BJ (cell line): ENCODE measurements at places on chromosomes 3 and 15.

- no peak for DNase-seq
These were observed 499 bp downstream of the RABL3 start for GRCh38 chr3:120741837-120742197.

DNA sequence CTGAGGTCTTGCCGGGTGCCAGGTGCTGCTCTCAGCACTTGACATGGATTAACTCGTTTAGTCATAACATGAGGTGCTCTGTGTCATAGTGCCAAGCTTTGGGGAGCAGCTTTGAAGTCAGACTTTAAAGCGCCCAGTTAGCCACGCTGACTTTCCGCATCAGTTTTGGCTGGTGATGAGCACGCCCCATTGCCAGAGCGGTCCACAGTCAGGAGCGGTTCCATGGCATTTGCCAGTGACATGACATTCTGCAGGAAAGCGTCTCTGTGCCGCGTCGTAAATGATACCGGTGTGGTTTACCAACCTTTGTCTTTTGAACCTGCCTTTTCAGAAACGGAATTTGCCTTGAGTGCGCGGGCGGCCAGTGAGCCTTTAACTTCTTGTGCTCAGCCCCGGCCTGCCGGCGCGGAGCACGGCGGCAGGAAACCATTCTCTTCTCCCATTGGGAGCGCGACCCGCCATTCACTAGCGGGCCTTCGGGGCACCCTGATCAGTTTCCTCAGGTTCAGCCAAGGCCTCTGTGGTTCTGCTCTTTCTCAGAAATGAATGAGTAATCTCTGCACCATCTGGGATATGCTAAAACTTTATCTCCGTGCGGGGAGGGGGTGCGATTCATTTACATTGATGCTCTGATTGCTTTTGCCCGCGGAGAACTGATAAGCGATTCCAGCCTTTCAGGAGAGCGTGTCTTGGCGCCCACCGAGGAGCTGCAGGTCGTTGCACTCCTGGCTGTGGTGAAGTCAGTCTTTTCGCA is 1.7 kb upstream of the SLC2A2 start:
- peak; percentile 49 for DNase-seq

DNA sequence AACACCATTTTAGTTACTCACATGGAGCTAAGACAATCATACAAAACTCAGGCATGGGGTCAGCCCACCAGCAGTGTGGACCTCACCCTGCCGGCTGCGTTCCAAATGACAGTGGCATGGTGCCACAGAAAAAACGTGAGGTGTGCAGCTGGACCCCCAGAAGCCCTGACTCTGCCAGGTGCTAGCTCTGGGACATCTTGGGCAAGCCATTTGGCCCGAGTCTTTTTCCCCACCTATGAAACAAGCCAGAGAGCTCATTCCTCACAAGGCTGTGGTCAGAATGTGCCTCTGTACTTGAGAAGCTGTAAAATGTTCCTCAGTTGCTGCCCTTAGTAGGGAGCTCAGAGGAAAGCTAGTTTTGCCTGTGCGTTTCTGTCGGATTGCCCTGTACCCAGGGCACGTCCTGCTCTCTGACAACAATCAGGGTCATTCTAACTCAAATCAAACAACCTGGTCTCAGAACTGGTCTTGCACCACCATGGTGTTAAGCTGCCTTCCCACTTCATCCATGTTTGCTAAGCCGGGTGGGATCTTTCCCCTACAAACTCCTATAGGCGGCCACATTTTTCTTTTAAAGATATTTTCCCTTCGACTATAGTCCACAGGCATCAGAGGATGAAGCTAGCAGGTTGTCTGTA is 44.9 kb downstream of the LIPC start:
- no peak for DNase-seq

GRCh38 chr15:65916041-65916663 is 46.9 kb downstream of the RAB11A start:
- DNase-seq = no peak

DNA sequence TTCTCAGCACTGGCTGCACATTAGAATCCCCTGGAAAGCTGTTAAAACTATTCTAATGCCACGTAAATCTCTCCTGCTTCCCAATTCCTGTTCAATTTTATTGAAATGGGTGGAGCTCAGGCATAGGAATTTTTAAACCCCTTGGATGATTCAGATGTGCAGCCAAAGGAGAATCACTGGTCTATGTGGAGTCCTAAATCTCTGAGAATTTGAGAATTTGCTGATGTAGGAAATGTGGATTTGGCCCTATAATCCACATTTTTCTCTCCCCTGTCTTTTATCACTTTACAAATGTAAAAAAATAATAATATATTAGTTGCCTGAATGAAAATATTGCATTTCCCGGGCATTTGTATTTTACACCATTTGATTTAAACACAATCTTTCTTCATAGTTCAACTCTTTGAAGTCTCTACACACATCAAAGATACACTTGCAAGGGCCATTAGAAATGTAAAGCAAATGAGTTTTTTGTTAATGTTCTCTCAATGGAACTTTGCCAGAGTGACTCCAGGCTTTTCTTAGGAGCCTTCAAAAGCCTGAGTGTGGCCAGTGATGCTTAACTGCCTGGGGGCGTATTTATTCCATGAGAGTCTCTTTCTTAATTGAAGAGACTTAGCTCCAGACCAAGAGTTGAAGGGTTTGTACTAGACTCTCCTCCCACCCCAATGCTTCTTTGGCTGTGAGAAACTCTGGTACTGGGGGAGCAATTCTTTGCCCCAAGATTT is 48.8 kb upstream of the PTX3 start:
- DNase-seq = no peak

DNA sequence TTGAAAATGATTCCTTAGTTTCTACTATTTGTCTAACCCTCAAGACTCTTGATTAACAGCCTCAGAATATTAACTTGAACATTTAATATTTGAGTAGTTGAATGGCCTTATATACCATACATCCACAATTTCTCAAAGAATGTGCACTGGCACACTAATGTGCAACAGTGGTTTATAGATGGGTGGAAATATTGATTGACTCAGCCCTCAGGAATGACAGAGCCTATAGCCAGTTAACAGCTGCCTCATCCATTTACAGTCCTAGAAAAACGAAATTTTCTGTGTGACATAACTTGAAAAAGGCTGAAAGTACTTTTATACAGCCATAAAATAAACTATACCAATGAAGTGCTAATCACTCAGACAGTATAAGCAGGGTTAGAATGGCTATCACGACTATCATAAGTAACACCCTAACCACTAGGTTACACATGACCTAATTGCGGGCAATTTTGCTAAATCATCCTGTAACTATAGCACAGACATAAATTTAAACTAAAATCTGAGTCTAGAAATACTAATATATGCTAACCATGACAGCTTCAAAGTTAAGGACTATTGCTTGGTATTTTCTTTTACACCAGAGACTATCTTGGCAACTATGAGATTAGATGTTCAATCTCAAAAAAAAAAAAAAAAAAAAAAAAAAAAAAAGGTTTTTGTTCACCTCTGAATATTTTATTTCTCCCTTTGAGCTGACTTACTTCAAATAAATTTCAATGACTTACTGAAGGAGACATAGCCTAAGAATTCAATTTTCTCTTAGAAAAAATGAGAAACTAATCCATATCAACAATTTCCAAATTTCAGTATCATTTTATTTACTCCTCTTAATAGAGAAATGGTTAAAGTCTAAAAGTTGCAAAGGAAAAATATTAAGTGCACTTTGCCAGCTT is 9.3 kb downstream of the SECISBP2L start:
- DNase-seq = no peak

DNA sequence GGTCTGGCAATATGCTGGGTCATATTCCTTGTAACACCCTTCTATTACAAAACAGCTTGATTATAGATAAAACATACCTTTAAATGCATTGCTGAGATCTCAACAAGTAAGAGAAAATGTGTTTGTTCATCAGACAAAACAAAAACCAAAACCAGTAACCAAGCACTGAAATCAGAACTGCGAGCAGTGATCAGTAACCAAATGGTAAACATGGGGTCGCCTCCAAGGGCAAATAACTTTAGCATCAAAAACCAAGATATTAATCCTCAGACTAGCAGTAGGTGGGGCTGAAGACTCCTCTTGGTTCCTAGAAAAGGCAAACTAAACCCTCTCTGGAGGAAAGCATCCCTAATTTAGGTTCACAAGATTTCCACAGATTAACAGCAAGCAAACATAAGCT is 6.6 kb upstream of the HESX1 start:
- no peak for DNase-seq

DNA sequence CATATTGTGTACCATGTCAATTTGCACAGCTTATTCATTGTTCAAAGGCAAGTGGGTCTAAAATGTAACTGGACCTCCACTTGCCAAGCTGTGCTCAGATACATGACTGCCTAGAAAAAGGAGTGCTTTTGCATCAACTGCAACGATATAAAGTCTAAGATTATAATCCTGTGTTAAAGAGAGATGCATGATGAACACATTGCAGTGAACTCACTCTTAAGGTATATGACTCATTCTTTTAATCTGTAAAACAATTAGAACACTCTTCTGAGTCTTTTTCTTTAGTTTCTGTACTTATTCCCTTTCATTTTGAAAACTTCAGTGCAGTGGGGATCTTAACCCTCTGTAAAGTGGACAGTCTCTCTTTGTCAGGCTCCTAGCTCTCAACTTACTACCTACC is 982.8 kb downstream of the ROBO1 start:
- no peak for DNase-seq

GRCh38 chr3:145807990-145808389 is 353.0 kb downstream of the PLOD2 start:
- DNase-seq = no peak

GRCh38 chr3:106029954-106030626 is 161.3 kb upstream of the CBLB start:
- DNase-seq = no peak

GRCh38 chr3:49602877-49603411 is 48.7 kb downstream of the BSN start:
- DNase-seq = no peak

- no peak for DNase-seq
These were observed 18.1 kb upstream of the CCR9 start for GRCh38 chr3:45868213-45868612.

DNA sequence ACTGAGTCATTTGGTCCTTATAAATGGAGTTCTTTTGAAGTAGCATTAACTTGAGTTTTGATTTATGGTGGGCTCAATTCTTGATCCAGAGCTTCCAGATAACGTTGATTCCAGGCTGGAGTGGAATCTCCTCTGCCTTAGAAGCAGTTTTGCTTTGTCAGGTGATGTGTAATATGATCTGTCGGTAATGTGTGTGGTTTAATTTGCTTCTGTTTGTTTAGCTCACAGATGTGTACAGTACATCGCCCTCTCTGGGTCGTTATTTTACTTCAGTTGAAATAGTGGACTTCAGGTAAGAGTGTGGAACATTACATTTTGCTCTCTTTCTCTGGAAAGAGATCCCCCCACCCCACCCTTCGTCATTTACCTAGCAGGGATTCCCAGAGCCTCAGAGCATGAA is 23.1 kb downstream of the C3orf52 start:
- no peak for DNase-seq

DNA sequence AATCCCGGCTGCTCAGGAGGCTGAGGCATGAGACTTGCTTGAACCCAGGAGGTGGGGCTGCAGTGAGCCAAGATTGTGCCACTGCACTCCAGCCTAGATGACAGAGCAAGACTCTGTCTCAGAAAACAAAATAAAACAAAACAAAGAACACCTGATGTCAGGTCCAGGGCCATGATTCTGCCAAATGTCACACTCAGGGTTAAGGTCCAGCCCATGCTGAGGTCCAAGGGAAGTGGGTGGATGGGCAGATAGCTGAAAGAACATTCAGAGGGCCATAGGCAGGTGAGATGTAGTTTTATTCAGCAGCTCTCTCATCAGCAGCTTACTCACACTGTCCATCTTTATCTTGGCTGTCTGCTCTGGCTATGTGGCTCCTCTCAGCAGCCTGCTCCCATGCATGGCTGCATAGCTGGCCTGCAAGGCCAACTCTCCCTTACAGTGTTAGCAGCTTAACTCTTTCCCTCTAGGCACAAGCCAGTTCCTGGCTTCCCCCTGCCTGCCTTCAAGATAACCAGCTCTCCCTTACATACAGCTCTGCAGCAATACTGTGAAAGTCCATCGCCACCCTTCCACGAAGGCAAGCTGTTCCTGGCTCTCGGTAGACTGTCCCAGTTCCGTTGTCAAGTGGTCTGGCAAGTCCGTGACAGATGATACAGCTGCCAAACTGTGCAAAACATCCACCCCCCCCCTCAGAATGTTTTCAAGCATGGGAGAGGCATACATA is 62.4 kb upstream of the SIAH2 start:
- no peak for DNase-seq

- peak; percentile 4 for DNase-seq
These were observed 111.6 kb downstream of the RAB11A start for GRCh38 chr15:65980824-65981456.

DNA sequence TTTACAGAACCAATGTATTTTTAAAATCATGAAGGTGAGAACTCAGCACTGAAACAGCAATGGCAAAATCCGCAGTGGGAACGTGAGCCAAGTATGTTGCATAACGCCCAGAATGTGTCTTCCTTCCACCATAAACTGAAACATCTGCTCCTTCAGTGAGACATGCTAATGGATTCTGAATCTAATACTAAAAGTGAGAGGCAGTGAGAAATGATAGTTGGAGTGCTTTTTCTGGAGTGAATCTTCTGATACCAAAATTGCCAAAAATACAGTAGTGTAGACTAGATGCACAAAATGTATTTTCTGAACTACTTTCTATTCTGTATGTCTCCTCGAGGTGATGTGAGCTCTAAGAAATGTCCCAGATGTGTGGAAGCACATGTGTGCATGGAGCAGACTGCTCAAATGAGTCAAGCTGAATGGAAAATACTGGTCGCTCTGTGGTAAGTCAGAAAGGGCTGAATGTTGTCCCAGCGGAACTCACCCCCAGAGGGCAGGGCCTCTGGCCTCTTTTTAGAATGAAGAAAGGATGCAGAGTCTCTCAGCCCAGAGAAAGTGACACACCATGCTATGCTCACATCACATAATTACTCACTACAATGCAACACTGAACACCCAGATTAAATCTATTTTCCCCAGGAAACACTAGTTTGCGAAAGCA is 73.0 kb downstream of the ATP10A start:
- DNase-seq = peak; percentile 75

- DNase-seq = peak; percentile 6
These were observed 43.1 kb upstream of the WDR5B start for GRCh38 chr3:122458992-122459391.
